Thymus (tissue), 14 donors: ENCODE measurements at places on chromosomes 2 and 18.

DNA sequence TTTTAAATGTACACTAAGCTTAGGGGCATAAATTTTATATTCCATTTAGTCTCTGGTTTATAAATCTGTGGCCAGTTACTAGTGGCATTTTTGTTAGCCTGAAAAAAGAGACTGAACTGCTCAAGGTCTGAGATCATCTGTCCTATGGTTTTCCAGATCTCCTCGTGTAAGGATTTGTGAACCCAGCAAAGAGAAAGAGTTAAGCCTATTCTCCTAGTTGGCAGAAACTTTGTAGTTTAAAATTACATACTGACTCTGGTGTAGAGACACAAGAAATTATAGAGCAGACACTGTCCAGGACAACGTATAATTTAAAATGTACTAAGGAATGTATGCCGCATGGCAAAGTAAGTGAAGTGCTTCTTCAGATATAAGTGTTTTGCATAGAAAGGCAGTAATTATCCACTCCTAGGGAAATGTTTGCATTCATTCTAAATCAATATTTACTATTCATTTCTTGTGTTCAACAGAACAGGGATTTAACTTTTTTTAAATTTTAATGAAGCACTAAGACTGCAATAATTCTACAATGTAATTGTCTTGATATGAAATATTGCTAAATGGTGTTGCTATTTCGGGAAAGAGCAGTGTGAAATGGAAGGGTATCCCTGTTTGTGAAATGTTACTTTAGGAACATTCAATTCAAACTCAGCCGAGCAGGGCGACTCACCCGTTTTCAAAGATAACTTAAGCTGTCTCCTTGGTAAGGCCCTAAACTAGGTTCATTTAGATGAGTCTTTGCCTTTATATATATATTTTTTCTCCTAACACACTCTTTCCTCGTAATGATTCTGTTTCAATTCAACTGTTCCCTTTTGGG lies 508.4 kb upstream of the ZEB2 start:
- no peak for DNase-seq

- DNase-seq = no peak
These were observed 465.2 kb downstream of the ERBB4 start for GRCh38 chr2:212073360-212073759.

DNA sequence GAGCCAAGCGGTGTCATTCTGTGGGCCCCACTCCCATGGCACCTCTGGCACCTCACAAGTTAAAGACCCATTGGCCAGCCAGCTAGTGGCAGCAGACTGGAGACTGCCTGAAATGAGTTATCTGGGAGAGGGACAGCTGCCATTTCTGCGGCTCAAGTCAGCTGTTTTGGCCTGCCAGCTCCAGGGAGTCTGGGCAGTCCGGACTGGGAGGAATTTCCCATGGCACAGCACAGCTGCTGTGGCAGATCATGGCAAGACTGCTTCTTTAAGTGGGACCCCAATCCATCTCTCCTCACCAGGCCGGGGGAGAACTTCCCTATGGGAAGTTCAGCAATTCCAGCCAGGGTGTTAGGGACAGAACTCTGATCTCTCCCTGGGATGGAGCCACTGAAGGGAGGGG lies 2187.6 kb upstream of the CELF4 start:
- no peak for DNase-seq

GRCh38 chr2:218855305-218856166 lies 4.1 kb upstream of the WNT6 start:
- DNase-seq = no peak

- DNase-seq = no peak
These were observed 101.2 kb downstream of the PTPN4 start for GRCh38 chr2:119860924-119861323.

DNA sequence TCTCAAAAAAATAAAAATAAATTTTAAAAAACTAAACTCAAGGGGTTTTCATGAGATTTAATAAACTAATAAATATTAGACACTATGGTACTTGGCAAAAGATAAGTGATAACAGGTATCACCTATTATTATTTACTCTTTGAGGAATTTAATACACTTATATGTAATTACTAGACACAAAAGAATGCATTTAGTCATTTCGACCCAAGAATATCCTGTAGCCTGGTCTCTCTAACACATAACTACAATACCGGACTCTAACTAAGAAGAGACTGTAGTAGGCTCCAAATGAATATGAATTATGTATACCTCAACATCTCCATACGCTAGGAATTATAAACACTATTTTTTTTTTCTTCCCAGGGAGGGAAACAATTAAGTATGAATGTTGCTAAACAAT lies 850.7 kb downstream of the CPS1 start:
- no peak for DNase-seq

GRCh38 chr18:58177004-58177717 lies 133.1 kb downstream of the NEDD4L start:
- no peak for DNase-seq

GRCh38 chr18:65523461-65523860 lies 227.4 kb upstream of the CDH7 start:
- DNase-seq = no peak

- DNase-seq = no peak
These were observed 60.6 kb downstream of the MTCL1 start for GRCh38 chr18:8765783-8766463.

DNA sequence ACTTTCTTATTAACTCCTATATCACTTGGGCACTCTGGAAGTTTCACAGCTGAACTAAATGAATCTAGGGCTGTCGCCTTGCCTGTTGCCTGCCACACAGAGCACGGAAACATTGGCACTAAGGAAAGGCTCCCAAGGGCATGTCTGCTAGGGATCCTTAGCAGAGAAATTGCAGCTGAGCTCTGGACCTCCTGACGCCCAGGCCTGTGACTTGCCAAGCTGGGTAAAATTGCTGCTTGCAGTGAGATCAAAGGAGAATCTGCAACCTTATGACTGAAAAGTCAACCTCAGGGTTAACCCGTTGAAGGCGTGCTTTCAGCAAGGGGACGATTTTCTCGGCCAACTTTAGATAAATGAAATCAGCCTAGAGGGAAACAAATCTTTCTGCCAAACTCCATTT lies 189.8 kb downstream of the NCK2 start:
- DNase-seq = peak; percentile 58

DNA sequence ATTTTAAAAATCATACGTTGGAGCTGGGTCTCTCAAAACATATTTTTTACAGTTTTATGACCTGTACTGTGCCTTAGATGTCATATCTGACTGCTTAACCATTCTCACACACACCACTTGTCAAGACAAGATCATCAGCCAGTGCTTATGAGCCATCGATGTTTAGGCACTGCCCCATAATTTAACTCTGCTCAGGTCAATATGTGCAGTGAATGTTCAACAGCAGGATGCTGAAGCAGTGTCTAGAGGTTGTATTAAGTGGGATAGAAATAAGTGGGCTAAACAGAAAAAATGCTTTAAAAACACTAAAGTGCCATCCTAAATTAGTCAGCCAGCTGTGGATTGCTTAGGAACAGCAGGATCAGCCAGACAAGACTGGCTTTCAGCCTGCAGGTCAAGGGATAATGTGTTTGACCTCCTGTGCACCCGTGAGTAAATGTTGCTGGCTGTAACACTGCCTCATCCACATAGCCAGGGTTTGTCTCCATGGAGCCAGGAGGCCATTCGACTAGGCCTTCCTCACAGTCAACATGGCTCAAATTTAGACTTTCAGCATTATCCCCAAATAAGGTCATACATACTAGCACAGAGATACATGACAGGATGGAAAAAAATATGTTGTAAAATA lies 139.0 kb upstream of the NXPH2 start:
- DNase-seq = no peak

DNA sequence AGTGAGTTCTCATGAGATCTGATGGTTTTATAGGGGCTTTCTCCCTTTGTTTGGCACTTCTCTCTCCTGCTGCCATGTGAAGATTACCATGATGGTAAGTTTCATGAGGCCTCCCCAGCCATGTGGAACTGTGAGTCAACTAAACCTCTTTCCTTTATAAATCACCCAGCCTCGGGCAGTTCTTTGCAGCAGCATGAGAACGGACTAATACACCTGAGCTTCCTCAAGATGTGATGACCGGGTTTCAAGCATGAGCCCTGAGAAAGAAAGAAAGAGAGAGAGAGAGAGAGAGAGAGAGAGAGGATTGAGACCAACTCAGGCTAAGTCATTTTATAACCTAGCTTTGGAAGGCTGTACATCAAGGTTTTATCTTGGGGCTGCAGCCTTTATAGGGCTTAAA lies 167.7 kb upstream of the SERPINE2 start:
- no peak for DNase-seq

- no peak for DNase-seq
These were observed 11.4 kb upstream of the SRBD1 start for GRCh38 chr2:45622336-45623075.

DNA sequence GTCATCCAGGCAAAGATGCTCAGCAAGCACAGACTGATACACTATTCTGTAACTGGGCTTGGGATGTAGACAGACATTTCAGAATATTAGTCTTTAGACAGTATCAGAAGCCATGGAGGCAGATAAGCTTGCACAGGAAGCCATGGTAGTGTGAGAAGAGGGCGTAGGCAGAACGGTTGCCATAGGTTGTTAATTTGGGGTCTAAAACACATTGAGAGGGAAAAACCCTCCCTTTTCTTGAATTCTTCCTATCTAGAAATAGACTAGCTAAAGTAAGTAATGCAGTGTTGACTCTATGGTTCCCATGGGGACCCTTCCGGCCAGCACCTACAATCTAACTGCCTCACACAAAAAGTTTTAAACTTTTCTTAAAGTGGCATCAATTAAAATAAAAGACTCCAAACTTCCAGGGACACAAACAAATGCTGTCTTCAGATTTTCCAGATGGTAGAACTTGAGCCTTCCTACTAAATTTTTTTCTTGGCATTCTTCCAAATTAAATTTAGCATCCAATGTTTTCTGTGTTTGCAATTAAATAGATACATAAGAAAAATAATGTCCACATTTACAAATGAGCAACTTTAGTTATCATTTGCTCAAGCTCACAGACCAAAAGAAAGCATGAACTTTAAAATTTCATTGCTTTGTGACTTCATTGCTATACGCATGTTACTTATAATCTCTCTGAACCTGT lies 1.9 kb downstream of the PRKRA start:
- DNase-seq = no peak

- no peak for DNase-seq
These were observed 105.6 kb downstream of the MAP4K4 start for GRCh38 chr2:101803128-101803527.

DNA sequence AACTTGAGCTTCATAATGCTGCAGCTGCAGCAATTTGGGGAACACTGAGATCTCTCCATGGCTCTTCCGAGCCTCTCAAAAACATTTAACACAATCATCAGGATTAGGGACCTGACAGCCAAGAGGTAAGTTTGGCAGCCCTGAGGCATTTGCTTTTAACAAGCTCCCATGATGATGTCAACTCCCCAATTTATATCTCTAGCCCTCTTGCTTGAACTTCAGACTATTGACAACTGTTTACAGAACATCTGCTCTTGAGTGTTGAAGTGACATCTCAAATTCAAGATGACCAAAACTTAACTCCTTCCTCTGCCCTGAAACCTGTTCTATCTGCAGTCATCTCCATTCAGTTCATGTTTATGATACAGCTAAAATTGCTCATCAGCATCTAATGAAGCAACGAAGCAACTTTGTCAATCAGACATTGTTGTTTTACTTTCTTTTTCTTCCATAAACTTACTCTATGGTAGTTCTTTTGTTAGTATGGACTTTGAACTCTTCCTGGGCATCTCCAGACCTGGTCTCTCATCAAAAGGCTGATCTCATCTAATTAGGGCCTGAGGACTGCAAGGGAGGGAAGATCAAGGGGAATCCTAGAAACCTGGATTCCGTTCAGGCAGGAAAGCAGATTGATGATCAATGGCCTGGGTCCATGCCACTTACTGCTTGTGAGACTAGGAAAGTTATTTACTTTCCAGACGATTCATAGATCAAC lies 48.1 kb downstream of the SEMA4F start:
- no peak for DNase-seq

GRCh38 chr18:65227970-65228369 lies 522.8 kb upstream of the CDH7 start:
- DNase-seq = no peak

- DNase-seq = no peak
These were observed 37.7 kb downstream of the PLEKHB2 start for GRCh38 chr2:131142849-131143248.

GRCh38 chr18:46771141-46771540 lies 14.3 kb upstream of the ST8SIA5 start:
- no peak for DNase-seq

GRCh38 chr2:95357717-95358280 lies 44.7 kb upstream of the FAHD2A start:
- DNase-seq = no peak

- DNase-seq = no peak
These were observed 87.0 kb downstream of the EPB41L3 start for GRCh38 chr18:5456577-5457461.

GRCh38 chr2:241235859-241236593 lies 47.5 kb downstream of the ANO7 start:
- DNase-seq = no peak

- no peak for DNase-seq
These were observed 60.5 kb upstream of the ALKAL2 start for GRCh38 chr2:348361-348916.

- no peak for DNase-seq
These were observed 172.5 kb upstream of the CREB1 start for GRCh38 chr2:207357216-207357615.

- DNase-seq = no peak
These were observed 678.8 kb downstream of the KCNJ3 start for GRCh38 chr2:155377266-155377680.

- no peak for DNase-seq
These were observed 66.7 kb downstream of the BIRC6 start for GRCh38 chr2:32423536-32423935.

DNA sequence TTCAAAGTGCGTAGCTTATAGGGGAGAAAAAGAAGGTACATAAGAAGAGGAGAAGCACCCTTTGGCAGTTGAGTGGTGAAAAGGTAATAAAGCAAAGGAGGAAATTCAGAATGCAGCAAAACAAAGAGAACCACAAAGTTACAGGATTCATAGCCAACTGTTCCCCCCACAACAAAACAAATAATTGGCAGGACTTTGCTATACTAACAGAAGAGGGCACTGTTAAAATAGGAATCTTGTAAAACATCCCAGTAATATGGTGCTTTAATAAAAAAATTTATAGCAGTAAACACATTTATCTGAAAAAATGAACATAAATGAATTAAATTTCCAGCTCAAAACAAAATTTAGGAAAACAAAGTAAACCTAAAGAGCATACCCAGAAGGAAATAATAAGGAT lies 42.3 kb downstream of the R3HDM1 start:
- DNase-seq = no peak

- no peak for DNase-seq
These were observed 184.9 kb downstream of the CDCA7 start for GRCh38 chr2:173539615-173540014.

GRCh38 chr18:23194155-23194996 lies 59.1 kb downstream of the CABLES1 start:
- no peak for DNase-seq

- DNase-seq = no peak
These were observed 85.6 kb upstream of the TAF1B start for GRCh38 chr2:9757501-9758264.
